Body of pancreas (tissue), 4 donors: ENCODE measurements at places on chromosomes 5 and 9. TPM values are rescaled to one million over a fixed set of nuclear protein-coding genes. Genes with fewer than 3 reads are reported as not detected.

DNA sequence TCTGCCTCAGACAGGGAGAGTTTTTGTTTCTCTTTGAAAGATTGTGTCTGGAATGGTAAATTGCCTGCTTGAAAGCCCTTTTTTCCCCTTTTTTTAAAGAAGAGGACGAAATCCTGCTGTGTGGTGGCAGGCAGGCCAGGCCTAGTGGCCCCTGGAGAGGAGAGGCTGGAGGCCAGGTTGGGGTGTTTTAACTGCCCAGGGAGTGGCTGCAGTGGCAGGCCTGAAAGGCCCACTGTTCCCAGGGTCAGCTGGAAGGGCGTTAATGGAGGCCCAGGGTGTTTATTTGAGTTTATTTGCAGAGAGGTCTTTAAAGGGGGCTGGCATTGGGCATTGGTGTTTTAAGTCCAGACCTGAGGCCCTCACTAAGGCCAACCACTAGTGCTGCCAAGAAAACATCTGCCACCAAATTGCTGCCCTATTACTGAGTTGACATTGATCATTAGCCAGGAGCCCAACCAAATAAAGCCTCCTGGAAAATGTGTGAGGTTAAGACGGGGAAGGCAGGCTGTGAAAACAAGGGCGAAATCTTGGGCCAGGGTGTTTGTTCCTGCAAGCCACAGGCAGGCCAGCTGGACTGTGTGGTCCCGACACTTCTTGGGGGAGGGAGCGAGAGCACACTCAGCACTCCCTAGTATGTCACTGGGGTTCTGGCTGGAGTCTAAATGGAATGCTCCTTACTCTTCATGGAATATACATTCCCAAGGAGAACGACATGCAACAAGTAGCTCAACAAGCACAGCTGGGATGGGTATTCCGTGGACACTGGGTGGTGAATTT is 5.0 kb downstream of the JADE2 start:
- peak overlapping the region; percentile 99 for H3K27ac ChIP-seq
- H3K36me3 ChIP-seq: no peaks in the 10 kb centered on the region
- H3K27me3 ChIP-seq: no peaks in the 10 kb centered on the region
- peaks cover 70% of the 10 kb centered on the region for H3K4me1 ChIP-seq
- DNase-seq: peak; percentile 80
- H3K4me3 ChIP-seq: no peak overlapping the region

DNA sequence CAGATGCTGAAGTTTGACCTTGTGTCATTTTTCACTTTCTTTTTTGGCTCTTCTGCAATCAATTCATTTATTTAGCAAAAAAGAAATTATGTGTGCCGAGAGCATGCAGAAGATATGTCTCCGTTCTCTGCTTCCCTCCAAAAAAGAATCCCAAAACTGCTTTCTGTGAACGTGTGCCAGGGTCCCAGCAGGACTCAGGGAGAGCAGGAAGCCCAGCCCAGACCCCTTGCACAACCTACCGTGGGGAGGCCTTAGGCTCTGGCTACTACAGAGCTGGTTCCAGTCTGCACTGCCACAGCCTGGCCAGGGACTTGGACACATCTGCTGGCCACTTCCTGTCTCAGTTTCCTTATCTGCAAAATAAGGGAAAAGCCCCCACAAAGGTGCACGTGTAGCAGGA is 2.4 kb downstream of the FGFR4 start:
- no peaks in the 10 kb centered on the region for H3K36me3 ChIP-seq
- peak overlapping the region; percentile 89 for H3K27ac ChIP-seq
- peaks cover 56% of the 10 kb centered on the region for H3K4me1 ChIP-seq
- H3K27me3 ChIP-seq: no peaks in the 10 kb centered on the region
- no peak overlapping the region for H3K4me3 ChIP-seq
- no peak for DNase-seq

GRCh38 chr5:154587123-154588026 is 109.3 kb upstream of the HAND1 start:
- H3K27ac ChIP-seq: no peak overlapping the region
- DNase-seq: no peak

- H3K36me3 ChIP-seq: no peaks in the 10 kb centered on the region
- no peaks in the 10 kb centered on the region for H3K27me3 ChIP-seq
- no peak overlapping the region for H3K4me3 ChIP-seq
- H3K27ac ChIP-seq: no peak overlapping the region
- no peak for DNase-seq
- H3K4me1 ChIP-seq: no peaks in the 10 kb centered on the region
Observed at GRCh38 chr5:171155621-171156020, 153.4 kb upstream of the TLX3 start.

DNA sequence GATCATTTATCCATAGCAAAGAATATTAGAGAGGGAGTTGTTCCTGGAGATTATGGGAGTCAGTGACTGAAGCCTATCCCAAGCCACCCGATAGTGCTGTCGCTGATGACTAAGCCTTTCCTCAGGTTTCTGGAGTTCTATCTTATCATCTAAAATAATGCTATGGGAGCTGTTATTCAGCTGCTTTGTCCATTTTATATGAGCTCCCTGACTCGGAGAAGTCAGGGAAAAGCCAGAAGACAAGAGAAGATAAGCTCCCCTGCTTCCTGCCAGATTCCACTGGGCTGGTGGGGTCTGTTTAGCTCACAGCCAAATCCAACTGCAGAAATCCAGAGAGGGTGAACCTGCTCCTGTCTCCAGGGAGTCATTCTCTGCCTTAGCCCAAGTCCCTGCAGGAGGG is 148.2 kb downstream of the DROSHA start:
- H3K27ac ChIP-seq: no peak overlapping the region
- H3K36me3 ChIP-seq: no peaks in the 10 kb centered on the region
- H3K4me3 ChIP-seq: no peak overlapping the region

CDC20B gene
- total RNA-seq: not detected
